ENCODE measurements at places on chromosomes 5 and 9. TPM values are rescaled to one million over a fixed set of nuclear protein-coding genes. Genes with fewer than 3 reads are reported as not detected.

The RNF183 gene
- not detected for polyA plus RNA-seq

The TRAPPC13 gene
- polyA plus RNA-seq: 13.6 TPM

The PCA3 gene
- not detected for polyA plus RNA-seq

The OR13C8 gene
- polyA plus RNA-seq: not detected

The OGN gene
- 0.33 TPM for polyA plus RNA-seq

The KIF12 gene
- not detected for polyA plus RNA-seq

The MAMDC4 gene
- 0.11 TPM for polyA plus RNA-seq

The LCN1 gene
- not detected for polyA plus RNA-seq

The TAF11L5 gene
- polyA plus RNA-seq: not detected

The FIBCD1 gene
- not detected for polyA plus RNA-seq

The PHF24 gene
- polyA plus RNA-seq: 0.06 TPM

The SPARC gene
- polyA plus RNA-seq: 16.1 TPM

The SLIT3 gene
- not detected for polyA plus RNA-seq

The TLX3 gene
- not detected for polyA plus RNA-seq

The SHC3 gene
- polyA plus RNA-seq: not detected

The PCDHB4 gene
- not detected for polyA plus RNA-seq

The DMRT3 gene
- not detected for polyA plus RNA-seq

The OSTF1 gene
- polyA plus RNA-seq: 173 TPM

The GARNL3 gene
- polyA plus RNA-seq: 1.3 TPM

The CCDC187 gene
- polyA plus RNA-seq: 0.15 TPM

The RUSC2 gene
- polyA plus RNA-seq: not detected

The OTP gene
- polyA plus RNA-seq: not detected

The FAM81B gene
- not detected for polyA plus RNA-seq

The IFNB1 gene
- polyA plus RNA-seq: not detected

The IFNK gene
- polyA plus RNA-seq: not detected

The SLCO6A1 gene
- not detected for polyA plus RNA-seq

The PCSK1 gene
- not detected for polyA plus RNA-seq

The MAMDC2 gene
- polyA plus RNA-seq: not detected

The CORO2A gene
- 4.2 TPM for polyA plus RNA-seq

The UNC5A gene
- not detected for polyA plus RNA-seq

The SLC6A19 gene
- not detected for polyA plus RNA-seq

The RFESD gene
- polyA plus RNA-seq: 4.1 TPM

The F2R gene
- polyA plus RNA-seq: 1.2 TPM

The KCNIP1 gene
- not detected for polyA plus RNA-seq
